Endodermal cell (in vitro differentiated cells): ENCODE measurements at places on chromosomes 11 and 22.

GRCh38 chr11:128463371-128463829 is 124.0 kb downstream of the ETS1 start:
- DNase-seq, result no peak

DNA sequence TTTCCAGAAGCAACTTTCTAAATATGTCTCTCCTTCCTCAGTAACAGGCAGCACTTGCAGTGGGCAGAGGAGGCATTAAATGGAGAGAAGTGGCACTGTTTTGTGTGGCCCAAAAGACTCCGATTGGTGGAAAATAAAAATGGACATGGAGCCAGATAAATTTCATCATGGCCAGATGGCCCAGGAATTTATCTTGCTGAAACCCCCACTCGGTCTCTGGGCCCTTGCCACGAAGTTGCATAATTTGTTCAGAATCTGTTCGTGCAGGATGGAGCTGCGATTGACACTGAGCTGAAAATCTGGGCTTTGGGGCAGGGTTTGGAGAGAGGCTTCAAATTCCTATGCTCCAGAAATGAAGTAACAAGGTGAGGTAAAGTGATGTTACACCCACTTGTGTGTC is 65.5 kb downstream of the C11orf91 start:
- DNase-seq, result no peak

DNA sequence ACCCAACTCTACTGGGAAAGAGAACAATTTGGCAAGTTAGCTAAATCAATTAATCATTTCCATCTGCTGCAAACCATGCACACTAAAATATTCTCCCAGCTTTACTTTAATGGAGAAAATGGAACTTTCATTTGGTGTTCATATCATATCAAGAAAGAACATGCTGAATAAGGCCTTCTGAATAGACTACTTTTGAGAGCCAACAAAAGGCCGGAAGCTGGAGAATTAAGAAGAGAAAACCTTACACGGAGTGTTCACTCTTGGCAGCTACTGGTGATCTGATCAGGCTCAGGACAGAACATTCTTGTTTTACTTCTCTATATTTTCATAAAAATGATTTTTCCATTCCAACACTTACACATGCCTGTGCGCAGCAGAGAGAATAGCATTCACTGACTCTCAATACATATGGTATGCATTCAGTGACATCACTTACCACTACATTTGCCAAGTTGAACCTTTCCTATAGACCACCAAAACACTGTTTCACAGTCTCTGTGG is 165.3 kb downstream of the TTC28 start:
- DNase-seq, result no peak

DNA sequence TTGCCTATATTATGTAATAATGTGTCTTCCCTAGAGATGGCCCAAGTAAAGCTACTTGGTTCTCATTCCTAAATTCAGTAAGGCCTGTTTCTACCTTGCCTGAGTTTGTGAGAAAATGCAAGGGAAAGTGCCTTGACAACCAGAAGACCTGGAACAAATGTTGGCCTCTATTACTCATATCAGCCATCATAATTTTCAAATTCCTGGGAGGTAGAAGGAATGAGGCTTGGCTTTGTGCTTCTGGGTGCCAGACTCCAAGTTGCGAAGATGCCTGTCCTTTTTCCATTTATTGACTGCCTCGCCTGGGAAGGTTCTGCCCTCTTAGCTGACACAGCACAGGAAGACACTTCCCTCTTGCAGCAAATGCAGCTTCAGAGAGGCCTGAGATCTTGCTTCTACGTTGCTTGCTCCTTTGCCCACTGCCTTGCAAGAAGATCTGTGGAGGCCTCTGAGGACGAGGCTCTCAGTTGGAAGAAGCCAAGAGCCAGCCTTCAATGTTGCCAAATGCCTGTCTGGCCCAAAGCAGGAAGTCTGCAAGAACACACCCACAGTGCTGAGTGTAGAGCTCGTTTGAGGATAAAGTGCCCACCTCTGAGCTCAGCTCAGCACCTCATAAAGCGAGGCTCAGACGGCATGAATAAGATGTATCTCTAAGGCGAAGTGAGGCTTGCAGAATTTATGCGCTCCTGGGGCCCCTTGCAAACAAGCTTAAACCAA is 120.1 kb downstream of the GALNT18 start:
- no peak for DNase-seq

GRCh38 chr11:67731583-67731982 is 57.2 kb upstream of the ALDH3B2 start:
- DNase-seq, result no peak

- DNase-seq, result peak; percentile 87
Measured at GRCh38 chr22:25564979-25565677, 653 bp downstream of the GRK3 start.

GRCh38 chr11:117959438-117960149 is 26.6 kb upstream of the IL10RA start:
- DNase-seq, result no peak

- DNase-seq, result peak; percentile 81
Measured at GRCh38 chr11:118939953-118940598, 14.3 kb upstream of the BCL9L start.

- DNase-seq, result no peak
Measured at GRCh38 chr11:86119077-86119476, 50.2 kb upstream of the PICALM start.

- peak; percentile 72 for DNase-seq
Measured at GRCh38 chr11:69014084-69014851, 1.2 kb upstream of the MRGPRF start.

- DNase-seq, result peak; percentile 60
Measured at GRCh38 chr11:130478204-130478701, 29.8 kb downstream of the ADAMTS15 start.

- no peak for DNase-seq
Measured at GRCh38 chr11:118169300-118170140, 6.9 kb downstream of the SCN2B start.

GRCh38 chr11:8765294-8765693 is 82.7 kb downstream of the RPL27A start:
- DNase-seq, result peak; percentile 39

GRCh38 chr11:103623933-103624332 is 412.5 kb upstream of the DDI1 start:
- DNase-seq, result no peak
